Endothelial cell of umbilical vein (primary cell): ENCODE measurements at places on chromosomes 3 and 15. TPM values are rescaled to one million over a fixed set of nuclear protein-coding genes. Genes with fewer than 3 reads are reported as not detected.

Gene SLC7A14
- 0.02 and 0.07 TPM in 2 replicates for total RNA-seq

Gene WDR93
- not detected in 2 replicates for total RNA-seq

Gene GOLGA6D
- total RNA-seq, result not detected in 2 replicates

Gene KIF23
- 55.7 and 64.7 TPM in 2 replicates for total RNA-seq

Gene SERPINI2
- total RNA-seq, result not detected in 2 replicates

Gene ANKUB1
- not detected in 2 replicates for total RNA-seq

Gene FAM131A
- 19.9 and 26.8 TPM in 2 replicates for total RNA-seq

Gene CPA3
- 1.7 and 3.3 TPM in 2 replicates for total RNA-seq

Gene CCDC54
- total RNA-seq, result not detected in 2 replicates

Gene P2RY13
- not detected in 2 replicates for total RNA-seq

Gene IGSF10
- not detected in 2 replicates for total RNA-seq

Gene ITGB5
- 144 TPM in 2 replicates for total RNA-seq

Gene FAM174B
- 20.0 and 30.2 TPM in 2 replicates for total RNA-seq

Gene FANCD2OS
- total RNA-seq, result not detected in 2 replicates
